ENCODE measurements at places on chromosomes 5 and 9.

DNA sequence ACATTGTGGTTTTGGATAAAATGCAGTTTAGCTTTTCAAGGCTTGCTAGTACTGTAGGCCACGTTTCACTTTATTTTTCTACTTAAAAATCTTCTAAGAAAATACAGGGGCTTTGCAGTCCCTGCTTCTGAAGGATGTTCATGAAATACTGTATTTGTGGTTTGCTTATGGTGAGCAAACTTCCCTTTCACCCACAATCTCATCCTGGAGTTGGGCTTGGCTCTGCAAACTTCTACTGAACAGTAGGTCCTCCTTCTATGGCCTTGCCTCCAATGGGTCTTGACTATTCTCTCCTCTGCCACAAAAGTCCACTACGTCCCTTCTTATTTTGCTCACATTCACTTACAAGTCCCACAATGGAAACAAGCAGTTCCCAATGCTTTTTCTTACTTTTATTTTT is 502.7 kb upstream of the KLF4 start:
- H3K27me3 ChIP-seq: no peaks in the 10 kb centered on the region
- H3K4me3 ChIP-seq: no peak overlapping the region

DNA sequence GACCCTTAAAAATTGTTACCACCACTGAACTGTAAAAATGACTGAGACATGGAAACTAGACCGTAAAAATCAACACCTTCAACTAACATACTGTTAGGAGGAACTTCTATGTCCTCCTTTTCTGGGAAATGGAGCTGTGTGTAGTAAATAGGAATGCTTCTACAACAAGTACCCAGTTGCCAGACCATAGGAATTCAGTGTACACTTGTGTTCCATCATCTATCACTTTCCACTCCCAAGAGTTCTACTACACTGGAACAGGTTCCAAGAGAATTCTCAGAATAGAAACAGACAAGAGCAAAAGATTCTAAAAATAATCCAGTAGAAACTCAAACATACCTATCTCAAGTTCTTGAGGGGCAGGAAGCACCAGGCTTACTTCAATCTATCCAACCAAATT is 23.6 kb downstream of the UBAP2 start:
- H3K4me3 ChIP-seq: no peak overlapping the region
- H3K36me3 ChIP-seq: no peaks in the 10 kb centered on the region
- no peaks in the 10 kb centered on the region for H3K27me3 ChIP-seq
- no peak overlapping the region for H3K27ac ChIP-seq
- peaks cover 6% of the 10 kb centered on the region for H3K4me1 ChIP-seq

- H3K4me1 ChIP-seq: no peaks in the 10 kb centered on the region
- no peak overlapping the region for H3K27ac ChIP-seq
- no peak overlapping the region for H3K4me3 ChIP-seq
- H3K36me3 ChIP-seq: no peaks in the 10 kb centered on the region
Observed at GRCh38 chr5:77355080-77355479, 137.0 kb downstream of the WDR41 start.

DNA sequence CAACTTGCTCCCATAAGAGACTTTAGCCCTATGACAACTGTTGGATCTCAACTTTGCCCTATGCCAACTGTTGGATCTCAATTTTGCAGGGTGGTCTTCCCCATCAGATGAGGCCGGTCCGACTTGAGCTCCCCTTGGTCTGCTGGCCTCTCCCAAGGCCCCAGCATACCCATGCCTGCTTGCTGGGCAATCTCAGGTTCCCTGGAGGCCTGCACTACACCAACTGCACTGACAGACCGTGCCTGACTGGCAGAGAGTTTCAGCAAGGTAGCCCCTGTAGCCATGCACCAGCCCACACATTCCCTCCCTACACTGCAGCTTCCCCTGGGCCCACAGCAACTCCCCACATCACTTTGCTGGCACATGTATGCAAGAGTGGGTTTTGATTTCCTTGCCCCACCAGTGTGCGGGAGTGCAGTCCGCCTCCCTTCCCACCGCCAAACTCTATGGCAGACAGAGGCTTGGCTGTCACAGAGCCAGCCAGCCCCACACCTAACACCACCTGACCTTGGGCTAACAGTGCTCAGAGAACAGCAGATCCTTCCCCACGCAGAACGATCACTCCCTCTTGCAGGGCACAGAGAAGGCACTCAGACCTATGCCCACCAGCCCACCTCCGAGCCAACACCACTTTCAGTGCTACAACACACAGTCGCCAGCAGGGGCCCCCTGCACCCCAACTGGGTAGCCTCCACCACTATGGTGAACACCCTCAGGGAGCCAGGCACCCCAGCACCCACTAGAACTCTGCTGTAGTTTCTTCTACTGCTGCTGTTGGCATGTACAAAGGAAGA is 279.9 kb upstream of the COX7C start:
- no peak overlapping the region for H3K27ac ChIP-seq
- DNase-seq: no peak
- no peak overlapping the region for H3K4me3 ChIP-seq
- H3K27me3 ChIP-seq: no peaks in the 10 kb centered on the region

GRCh38 chr5:169412831-169413230 is 111.9 kb upstream of the SLIT3 start:
- no peak for DNase-seq
- H3K4me3 ChIP-seq: no peak overlapping the region
- no peaks in the 10 kb centered on the region for H3K36me3 ChIP-seq
- no peaks in the 10 kb centered on the region for H3K27me3 ChIP-seq
- no peak overlapping the region for H3K27ac ChIP-seq
- no peaks in the 10 kb centered on the region for H3K4me1 ChIP-seq

GRCh38 chr9:123757960-123758359 is 172.0 kb downstream of the DENND1A start:
- peaks cover 12% of the 10 kb centered on the region for H3K4me1 ChIP-seq
- no peaks in the 10 kb centered on the region for H3K36me3 ChIP-seq
- H3K27ac ChIP-seq: no peak overlapping the region
- no peaks in the 10 kb centered on the region for H3K27me3 ChIP-seq

- H3K27me3 ChIP-seq: no peaks in the 10 kb centered on the region
- peaks cover 22% of the 10 kb centered on the region for H3K4me1 ChIP-seq
- peak overlapping the region; percentile 71 for H3K4me3 ChIP-seq
- DNase-seq: no peak
Observed at GRCh38 chr5:55535199-55535905, 588 bp upstream of the PLPP1 start.

GRCh38 chr5:57193757-57194413 is 20.0 kb downstream of the GPBP1 start:
- H3K4me3 ChIP-seq: no peak overlapping the region
- H3K27me3 ChIP-seq: no peaks in the 10 kb centered on the region
- no peak overlapping the region for H3K27ac ChIP-seq
- DNase-seq: no peak

DNA sequence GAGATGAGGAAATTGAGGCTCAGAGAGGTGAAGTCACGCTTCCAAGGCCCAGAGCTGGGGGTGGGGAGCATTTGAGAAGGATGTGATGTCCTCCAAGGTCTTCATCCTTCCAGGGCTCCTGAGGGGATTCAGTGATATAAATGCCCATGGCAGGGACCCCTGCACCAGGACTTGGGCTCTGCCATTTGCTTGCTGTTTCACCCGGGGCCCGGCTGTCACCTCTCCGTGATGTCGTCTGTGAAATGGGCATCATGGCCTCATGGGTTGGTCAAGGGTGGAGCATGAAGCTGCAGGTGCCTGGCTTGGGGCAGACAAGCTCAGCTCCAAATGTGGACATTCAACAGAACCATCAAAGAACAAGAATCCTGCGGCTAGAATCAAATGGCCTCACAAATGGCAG is 253.1 kb downstream of the PBX3 start:
- no peak overlapping the region for H3K27ac ChIP-seq
- no peak overlapping the region for H3K4me3 ChIP-seq
- H3K4me1 ChIP-seq: no peaks in the 10 kb centered on the region
- no peaks in the 10 kb centered on the region for H3K36me3 ChIP-seq
- no peak for DNase-seq

DNA sequence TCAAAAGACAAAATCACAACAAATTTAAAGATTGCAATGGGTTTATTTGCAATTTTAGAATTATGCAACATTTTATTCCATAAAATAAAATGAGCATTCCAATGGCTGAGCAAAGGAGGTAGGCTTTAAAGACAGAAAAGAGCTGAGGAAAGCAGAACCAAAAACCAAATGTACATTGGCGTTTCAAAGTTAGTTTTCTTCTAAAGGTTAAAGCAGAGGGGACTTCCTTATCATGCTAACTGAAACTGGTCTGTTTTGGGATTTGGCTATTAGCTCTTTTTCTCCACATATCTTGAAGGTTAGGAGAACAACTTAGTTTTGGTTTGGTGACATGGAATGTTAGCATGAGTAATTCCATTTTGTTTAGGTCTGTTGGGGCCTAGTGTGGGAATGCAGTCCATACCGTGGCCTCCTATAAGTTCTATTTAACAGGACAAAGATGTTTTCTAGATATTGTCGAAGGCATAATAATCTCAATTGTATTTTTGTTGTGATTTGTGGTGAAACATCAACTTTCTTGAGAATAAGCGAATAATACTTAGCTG is 20.3 kb downstream of the DCP2 start:
- no peak overlapping the region for H3K27ac ChIP-seq
- no peak for DNase-seq
- no peak overlapping the region for H3K4me3 ChIP-seq
- no peaks in the 10 kb centered on the region for H3K4me1 ChIP-seq

- H3K4me3 ChIP-seq: no peak overlapping the region
- no peak for DNase-seq
- H3K36me3 ChIP-seq: no peaks in the 10 kb centered on the region
- no peak overlapping the region for H3K27ac ChIP-seq
- H3K27me3 ChIP-seq: no peaks in the 10 kb centered on the region
Observed at GRCh38 chr9:71072587-71072986, 48.8 kb downstream of the TRPM3 start.
